Stimulated activated naive CD8-positive, alpha-beta T cell treated with anti-CD3 and anti-CD28 coated beads, Interleukin-15, Interleukin-2, amounts not matched to agents 100 U/mL and 50 U/mL, for 24 hours (primary cell): ENCODE measurements at places on chromosomes 12 and 14.

- peak; percentile 46 for DNase-seq
Observed at GRCh38 chr12:111437816-111438454, 32.2 kb downstream of the SH2B3 start.

- DNase-seq = no peak
Observed at GRCh38 chr12:93125126-93125525, 196.0 kb upstream of the EEA1 start.

DNA sequence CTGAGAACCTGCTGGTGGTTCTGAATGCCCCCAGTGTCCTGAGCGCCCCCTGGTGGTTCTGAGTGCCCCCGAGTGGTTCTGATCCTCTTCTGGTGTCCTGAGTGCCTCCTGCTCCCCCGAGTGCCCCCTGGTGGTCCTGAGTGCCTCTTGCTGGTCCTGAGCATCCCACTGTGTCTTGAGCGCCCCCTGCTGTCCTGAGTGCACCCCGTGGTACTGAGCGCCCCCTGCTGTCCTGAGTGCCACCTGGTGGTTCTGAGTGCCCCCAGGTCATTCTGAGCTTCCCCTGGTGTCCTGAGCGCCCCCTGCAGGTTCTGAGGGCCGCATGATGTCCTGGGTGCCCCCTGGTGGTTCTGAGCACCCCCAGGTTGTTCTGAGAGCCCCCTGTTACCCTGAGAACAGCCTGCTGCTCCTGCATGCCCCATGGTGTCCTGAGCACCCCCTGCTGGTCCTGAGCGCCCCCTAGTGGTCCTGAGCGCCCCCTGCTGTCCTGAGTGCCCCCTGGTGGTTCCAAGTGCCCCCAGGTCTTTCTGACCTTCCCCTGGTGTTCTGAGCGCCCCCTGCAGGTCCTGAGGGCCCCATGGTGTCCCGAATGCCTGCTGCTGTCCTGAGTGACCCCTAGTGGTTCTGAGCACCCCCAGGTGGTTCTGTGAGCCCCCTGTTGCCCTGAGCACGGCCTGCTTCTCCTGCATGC, 1165.4 kb downstream of the TMEM121 start:
- DNase-seq = peak; percentile 90

GRCh38 chr14:31159682-31160296, 47.8 kb downstream of the HECTD1 start:
- no peak for DNase-seq
